ENCODE measurements at places on chromosomes 4 and X.

- no peak for DNase-seq
These were observed 239.0 kb downstream of the THOC2 start for GRCh38 chrX:123493857-123494256.

GRCh38 chr4:3423952-3424351, 17.8 kb upstream of the HGFAC start:
- no peak for DNase-seq

DNA sequence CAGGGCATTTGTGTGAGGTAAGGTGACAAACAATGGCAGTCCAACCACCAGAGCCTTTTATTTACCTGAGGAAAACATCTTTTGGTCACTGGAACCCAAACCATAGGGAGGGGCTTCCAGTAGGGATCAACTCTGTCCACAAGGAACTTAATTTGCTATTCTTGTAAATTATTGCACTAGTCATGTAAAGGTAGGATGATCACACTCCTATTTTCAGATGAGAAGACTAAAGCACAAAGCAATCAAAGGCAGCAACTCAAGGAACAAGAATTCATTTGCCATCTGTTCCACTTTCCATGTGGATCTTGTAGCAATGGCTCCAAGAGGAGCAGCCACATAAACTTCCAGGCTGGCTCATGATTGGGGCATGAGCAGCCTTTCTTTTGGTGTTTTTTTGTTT, 35.3 kb downstream of the CD99L2 start:
- DNase-seq: no peak

GRCh38 chrX:74049126-74049525, 254.9 kb upstream of the ZCCHC13 start:
- DNase-seq: no peak

- DNase-seq: no peak
These were observed 200.2 kb downstream of the CLCN4 start for GRCh38 chrX:10356979-10357378.

- peak; percentile 37 for DNase-seq
These were observed 208.7 kb downstream of the CBLL2 start for GRCh38 chrX:22481436-22481835.

DNA sequence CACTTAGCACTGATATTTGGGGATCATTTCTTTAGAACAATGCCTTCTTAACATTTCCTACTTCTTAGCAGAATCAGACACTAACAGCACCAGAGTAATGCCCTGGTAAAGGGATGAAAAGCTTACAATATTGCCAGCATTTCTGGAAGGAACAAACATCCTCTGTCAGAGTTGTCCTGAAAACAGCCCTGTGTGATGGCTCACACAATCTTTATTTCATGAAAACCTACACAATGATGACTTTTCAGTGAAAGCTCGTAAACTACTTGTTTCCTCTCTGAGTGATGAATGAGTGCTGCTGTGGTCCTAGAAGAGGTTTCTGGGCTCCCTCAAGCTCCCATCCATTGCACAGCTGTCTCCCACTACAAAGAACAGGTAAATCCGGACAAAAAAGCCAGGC, 52.8 kb downstream of the GPC4 start:
- DNase-seq: no peak

- peak; percentile 48 for DNase-seq
These were observed 12.8 kb downstream of the ZFP42 start for GRCh38 chr4:188008377-188008776.

- peak; percentile 60 for DNase-seq
These were observed 781 bp upstream of the SPON2 start for GRCh38 chr4:1172971-1173757.

DNA sequence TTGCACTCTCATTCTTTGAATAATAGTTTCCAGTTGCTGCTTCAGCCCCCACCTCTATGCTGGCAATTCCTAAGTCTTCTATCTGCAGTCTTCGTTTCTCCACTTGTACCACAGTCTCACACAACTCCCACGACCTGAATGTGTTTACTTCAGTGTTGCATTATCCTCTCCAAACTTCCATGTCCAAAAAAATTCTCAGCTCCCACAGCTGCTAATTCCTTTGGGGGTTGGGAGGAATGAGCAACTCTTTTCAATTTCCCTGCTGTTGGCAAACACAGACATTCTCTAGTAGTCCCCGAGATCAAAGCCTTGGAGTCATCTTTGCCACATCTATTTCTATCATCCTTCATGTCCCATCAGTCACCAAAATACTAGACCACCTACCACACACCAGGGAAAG, 14.4 kb upstream of the CDS1 start:
- no peak for DNase-seq

DNA sequence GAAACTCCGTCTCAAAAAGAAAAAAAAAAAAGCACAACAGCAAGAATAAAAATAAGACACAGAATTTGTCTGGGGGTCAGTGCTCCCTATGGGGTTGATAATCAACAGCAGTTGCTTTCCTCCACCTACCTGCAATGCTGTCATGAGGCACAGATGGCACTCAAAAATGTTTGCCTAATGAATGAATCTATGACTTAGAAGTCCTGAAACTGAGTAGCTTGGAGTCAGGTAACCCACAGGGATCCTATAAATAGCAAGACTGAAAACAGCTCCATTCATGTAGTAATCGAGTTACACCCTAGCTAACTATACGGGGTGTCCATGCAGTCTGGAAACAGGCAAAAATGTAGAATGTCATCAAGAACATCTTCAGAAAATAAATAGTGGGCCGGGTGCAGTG, 19.8 kb upstream of the DDX3X start:
- DNase-seq: no peak

GRCh38 chr4:56914336-56914735, 6.6 kb downstream of the REST start:
- no peak for DNase-seq

- DNase-seq: no peak
These were observed 7.7 kb upstream of the WDR13 start for GRCh38 chrX:48589482-48590162.

GRCh38 chr4:56468097-56468422, 643 bp downstream of the SRP72 start:
- no peak for DNase-seq
